Fibroblast of lung (primary cell): ENCODE measurements at places on chromosomes 2 and 18.
A peak's percentile ranks its signal among the peaks of the same experiment; 100 is the strongest.

DNA sequence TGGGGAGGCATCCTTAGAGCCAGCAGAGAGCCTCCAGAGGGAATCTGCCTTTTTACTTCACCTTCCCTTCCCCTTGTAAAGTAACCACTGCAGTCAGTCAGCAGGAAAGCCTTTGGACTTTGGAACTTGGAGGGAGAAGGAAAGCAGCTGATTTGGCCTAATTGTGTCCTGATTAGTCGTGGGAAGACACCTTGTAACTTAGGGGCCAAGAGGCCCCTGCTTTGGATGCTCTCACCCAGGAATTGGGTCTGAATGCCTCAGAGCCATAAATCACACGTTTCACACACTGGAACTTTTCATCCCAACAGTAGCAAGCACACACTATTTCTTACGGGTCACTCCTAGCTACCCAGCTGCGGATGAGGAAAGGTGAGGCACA is 81.0 kb upstream of the PPM1B start:
- no peak for DNase-seq

GRCh38 chr18:67200665-67201064 is 315.9 kb downstream of the DSEL start:
- DNase-seq, result no peak

DNA sequence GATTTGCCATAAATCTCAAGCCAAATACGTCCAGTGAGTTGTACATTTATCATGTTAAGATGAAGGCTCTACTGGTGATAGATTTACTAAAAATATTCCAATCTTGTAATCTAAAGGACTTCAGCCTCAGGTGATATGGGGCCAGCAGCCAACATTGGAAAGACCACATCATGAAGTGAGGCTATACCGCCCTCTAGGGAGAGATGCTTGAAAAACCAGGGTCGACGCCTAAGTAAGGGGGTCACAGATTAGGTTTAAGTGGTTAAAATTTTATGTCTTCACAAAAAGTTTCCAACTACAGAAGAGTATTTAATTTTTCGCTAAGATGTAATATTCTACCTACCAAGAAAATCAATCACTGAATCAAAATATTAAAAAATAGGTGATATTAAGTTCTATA is 33.3 kb downstream of the DOCK10 start:
- peak; percentile 26 for DNase-seq

- no peak for DNase-seq
Measured at GRCh38 chr2:105072039-105072438, 34.2 kb downstream of the MRPS9 start.

- DNase-seq, result no peak
Measured at GRCh38 chr18:78583739-78584458, 395.7 kb upstream of the SALL3 start.

DNA sequence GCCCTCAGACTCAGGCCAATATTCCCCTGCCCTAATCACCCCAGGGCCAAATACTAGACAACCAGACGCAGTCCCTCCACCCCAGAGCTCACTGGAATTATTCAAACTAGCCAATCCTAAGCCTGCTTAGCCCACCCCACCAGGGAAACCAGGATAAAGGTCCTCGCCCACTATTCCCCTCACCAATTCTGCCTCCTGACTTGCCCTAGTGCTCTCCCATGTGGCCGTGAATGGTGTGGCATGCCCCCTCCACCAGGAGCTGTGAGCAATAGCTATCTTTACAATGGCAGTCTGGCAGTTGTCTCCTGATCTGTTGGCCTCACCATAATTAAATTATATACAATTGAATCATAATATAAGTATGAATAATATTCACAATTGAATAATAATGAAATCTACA is 42.3 kb downstream of the FAM124B start:
- no peak for DNase-seq

- no peak for DNase-seq
Measured at GRCh38 chr18:45841765-45842442, 16.4 kb downstream of the SIGLEC15 start.

DNA sequence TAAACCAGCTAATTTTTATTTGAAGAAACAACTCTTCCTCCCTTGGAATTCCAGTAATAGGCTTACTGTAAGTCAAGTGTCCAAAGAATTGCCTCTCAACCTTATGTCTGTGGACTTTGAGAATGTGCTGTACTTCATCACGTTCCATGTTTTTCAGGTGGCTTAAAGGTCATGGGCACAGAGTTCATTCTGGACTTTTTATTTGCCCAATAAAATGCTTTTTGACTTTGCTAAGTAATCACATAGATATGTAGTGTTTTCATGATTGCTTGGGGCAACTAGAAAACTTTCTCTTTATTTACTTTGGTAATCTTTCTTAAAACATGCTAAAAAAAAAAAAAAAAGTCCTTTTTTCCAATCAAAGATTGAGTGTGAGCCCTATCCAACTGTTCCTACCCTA is 10.4 kb upstream of the DNAH7 start:
- DNase-seq, result no peak

- peak; percentile 25 for DNase-seq
Measured at GRCh38 chr2:216107760-216108159, 1.4 kb upstream of the XRCC5 start.

DNA sequence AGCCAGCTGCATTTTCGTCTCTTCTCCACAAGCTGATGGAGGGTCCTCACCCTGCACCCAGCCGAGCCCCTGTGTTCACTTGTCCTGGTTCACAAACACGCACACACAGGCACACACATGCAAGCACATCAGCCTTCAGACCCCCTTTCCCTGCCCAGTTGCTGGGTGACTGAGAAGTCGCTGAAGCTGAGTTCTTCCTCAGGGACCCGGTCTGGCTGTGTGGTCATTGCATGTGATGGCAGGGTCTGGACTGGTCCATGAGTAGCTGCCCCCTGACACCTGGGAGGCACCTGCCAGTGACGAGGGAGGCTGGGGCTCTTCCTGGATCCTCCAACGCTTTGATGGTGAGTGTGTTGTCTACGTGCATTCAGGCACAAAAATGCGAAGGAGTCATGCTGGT is 546.1 kb upstream of the SALL3 start:
- no peak for DNase-seq

DNA sequence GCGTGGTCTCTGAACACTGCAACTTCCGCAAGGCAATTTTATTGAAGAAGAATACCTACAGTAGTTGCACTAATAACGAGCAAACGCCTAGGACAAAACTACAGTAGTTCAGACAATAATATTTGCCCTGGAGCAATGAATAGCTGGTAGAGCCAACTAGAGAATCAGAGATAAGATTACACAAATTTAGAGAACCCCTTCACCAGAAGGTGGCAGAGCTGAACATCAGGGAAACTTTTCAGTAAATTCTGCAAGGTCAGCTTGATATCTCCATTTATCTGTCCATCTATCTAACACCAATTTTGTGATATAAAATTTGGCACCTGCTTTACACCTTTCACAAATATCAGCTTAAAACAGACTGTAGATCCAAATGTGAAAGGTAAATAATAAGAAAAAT is 43.8 kb downstream of the CDH19 start:
- peak; percentile 18 for DNase-seq

DNA sequence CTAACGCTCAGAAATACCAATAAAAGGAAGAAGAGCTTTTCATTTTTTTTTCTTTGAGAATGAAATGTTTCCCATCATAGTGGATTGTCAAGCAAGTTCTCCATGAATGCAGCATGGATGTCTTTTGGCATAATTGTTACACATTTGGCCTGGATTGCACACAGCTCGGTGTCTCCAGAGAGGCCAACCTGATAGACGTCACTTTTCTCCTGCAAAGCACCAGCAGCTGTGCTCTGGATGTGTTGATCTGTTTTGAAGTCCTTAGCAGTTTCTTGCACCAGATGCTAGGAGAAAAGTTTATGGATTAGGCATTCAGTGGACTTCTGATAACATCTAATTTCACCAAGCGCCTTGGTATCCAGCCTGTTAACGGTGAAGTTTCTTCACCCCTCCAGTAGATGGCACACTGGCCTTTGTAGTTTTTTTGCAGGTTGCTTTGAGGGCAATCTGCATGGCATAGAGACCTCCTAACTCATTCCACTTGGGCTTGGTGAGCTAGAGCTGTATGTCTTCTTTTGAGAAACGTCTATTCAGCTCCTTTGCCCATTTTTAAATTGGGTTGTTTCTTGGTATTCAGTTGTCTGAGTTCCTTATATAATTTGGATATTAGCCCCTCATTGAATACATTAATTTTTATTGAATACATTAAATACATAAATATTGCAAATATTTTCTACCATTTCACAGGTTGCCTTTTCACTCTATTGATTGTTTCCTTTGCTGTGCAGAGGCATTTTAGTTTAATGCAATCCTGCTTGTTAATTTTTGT is 59.7 kb downstream of the PTH2R start:
- DNase-seq, result peak; percentile 1

DNA sequence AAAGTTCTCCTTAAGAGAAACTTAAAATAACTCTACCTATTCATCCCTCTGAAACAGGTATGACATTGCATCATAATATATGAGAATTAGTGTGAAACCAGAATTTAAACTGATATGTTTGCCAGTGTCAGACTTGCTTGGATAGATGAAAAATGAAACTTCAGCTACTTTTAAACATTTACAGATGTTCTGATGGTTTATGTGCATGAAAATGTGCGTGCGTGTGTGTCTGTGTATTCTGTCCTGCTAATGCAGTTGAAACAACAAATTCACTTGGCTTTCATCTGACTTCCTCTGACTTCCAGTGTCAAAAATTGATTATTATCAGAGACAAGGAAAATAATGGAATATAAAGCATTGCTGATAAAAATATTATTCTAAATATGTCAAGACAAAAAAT is 719.4 kb downstream of the LRP1B start:
- DNase-seq, result no peak

DNA sequence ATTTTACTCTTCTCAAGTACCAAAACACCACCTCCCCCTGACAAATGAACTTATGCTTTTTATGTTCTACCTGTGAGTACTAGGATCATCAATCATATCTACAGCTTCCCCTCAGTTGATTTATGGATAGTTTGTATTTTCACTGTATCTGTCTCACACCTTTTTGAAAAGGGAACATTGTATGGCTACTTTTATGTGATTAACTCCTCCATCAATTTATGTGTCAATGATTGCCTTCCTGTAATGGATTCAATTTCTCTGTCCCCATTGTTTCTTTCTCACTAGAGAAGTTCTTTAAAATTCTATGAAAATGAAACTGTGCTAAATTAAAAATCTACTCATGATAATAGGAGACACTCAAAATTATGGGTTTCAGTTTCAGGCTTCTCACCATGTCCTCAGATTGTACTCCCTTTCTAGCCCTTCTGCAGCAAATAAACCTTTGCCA is 935.0 kb downstream of the TRIB2 start:
- no peak for DNase-seq

DNA sequence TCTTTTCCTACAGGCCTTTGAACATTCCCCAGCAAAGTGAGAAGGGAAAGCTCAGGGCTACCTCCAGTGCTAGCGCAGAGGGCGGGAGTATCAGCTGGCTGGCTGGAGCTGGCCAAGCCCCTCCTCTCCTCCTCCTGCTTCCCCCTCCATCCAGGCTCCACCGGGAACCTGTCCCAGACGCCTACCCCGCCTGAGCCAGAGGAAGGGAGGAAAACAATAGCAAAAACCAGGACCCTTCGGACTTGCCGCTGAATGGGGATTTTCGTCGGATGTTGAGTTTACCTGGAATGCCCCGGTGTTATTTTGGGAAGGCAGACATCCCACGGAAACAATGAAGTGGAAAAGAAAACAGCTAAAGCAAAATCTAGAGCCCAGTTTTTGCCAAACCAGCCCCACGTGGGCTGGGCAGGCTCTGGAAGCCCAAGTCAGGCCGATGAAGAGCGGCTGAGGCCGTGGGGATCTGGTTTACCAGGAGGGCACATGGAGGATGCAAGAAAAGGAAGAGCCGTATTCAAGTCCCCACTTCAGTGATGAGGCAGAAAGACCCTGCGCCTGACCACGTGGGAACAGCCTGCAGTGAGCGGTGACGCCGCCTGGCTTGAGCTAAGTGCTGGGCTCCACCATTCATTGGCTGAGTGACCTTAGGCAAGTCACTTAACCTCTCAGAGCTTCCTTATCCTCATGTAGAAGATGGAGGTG is 100.4 kb upstream of the LCLAT1 start:
- no peak for DNase-seq
